ENCODE measurements at places on chromosomes 13 and 19.
A peak's percentile ranks its signal among the peaks of the same experiment; 100 is the strongest.

GRCh38 chr13:112450118-112450903, 74.2 kb downstream of the SPACA7 start:
- no peak for DNase-seq

DNA sequence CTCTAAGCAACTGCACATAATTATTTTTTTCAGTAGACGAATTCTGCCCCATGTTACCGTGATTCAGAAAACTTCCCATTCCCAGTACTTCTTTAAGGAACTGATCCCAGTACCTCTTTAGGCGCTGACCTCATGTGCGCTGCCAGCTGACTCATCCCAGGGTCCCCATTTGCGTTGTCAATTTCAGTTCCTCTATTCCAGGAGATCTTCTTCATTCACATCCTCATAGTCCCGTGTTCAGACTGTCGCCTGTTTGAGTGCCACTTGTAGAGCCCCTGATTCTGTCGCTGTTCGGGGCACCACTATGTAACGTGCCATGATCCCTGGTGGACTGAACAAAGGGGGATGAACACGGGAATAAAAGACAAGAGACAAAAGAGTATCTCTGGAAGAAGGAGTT, 16.4 kb downstream of the FPR3 start:
- DNase-seq: no peak

GRCh38 chr13:64033921-64034320, 2618.3 kb upstream of the PCDH20 start:
- DNase-seq: no peak

GRCh38 chr13:49410006-49410405, 33.9 kb downstream of the CAB39L start:
- DNase-seq: no peak

DNA sequence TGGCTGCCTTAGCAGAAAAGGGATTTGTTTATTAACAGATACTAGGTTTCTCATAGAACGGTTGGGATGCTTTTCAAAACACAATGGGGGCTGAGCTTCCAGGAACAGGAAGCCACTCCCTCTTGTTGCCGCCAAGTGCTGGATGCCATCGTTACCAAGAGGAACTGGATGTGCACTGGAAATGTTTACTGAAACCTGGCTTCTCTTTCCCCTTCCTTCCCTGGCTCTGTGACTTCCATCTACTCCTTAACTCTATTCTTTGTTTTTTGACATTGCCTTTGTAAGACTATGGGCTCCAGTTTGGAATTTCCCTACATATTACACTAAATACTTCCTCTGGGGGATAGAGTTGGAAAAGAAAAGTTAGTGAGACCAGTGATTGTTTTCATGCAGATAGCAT, 11.7 kb upstream of the KL start:
- DNase-seq: no peak

GRCh38 chr13:23279321-23279720, 98.5 kb downstream of the SGCG start:
- DNase-seq: no peak

GRCh38 chr13:98979012-98979660, 1.3 kb upstream of the DOCK9 start:
- DNase-seq: no peak

GRCh38 chr19:10390652-10391286, 10.4 kb upstream of the TYK2 start:
- DNase-seq: peak; percentile 73

Measured in HT-29 (cell line).